Hindlimb muscle (tissue), 1 donor: ENCODE measurements at places on chromosomes 7 and 10. TPM values are rescaled to one million over a fixed set of nuclear protein-coding genes. Genes with fewer than 3 reads are reported as not detected.

DNA sequence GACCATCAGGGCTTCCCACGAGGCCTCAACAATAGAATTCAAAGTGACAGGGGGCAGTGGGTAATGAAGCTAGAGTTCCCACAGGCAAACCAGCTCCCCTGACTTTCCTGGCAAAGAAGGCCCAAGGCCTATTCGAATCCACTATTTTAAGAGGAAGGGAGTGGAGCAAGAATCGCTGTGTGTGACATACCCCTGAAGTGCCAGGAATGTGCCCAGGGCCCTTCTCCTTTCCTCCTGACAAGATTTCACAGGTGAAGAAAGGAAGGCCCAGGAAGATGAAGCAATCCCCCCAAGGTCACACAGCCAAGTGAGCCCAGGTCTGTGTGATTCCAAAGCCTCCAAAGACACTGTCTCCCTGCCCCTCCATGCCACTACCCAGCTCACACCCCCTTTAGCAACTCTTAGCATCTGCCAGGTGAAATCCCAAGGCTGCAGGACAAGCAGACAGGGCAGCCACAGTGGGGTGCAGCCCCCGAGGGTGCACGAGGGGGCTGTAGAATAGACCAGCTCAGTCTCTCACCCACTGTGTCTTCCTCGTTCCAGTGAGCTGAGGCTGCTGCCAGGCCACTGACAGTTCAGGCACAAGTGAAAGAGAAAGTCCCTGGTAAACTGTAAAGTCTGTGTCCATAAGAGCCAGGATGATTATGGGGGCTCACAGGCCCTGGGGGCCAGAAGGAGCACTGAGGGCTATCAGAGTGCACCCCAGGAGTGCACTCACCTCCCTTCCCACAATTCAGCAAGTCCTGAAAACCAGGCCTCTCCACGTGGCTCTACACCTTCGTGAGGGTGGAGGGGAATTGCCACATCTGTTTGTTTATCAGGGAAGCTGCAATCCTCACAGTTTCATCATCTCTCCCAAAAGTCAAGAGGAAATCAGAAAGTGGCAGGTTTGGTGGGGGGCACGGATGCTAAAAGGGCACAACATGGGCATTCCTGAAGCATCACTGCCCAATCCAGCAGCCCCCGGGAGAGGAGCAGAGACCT is 70.8 kb upstream of the ZMIZ1 start:
- no peak for DNase-seq

DNA sequence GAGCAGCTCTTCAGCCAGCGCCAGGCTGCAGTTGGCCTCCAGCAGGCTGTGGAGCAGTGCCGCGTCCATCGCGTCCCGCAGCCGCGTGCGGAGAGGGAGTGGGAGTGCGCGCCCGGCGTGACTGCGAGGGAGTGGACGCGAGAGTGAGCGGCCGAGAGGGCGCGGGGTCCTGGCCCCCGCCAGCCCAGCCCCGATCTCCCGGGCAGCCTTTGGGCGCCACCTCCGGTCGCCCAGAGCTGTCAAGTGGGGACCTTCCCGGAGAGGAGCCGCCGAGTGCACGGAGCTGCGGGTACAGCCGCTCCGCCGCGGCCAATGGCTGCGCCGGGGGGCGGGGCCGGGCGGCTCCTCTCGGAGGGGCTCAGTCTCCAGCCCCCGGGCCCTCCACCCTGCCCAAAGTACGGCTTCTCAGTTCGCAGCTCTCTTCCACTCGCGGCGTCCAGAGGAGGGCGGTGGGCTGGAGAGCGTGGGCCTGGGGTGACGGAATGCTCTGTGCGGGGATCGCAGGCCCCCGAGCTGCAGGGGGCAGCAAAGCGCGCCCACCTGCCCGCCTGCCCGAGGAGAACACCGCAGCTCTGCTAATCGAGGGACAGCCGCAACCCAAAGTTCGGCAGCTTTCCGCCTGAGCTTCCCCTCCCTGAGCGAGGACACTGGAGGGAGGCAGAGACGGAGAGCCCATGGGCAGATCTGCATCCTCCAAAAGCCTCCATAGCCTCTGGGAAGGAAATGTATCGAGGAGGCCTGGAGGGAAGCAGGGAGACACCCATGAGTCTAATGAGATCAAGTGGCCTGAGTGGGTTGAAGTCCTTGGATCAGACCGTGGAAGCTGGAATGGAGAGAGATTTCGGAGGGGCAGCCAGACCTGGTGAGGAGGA is at the start of gene CRHR2:
TSS of gene CRHR2 (minus strand) at position 245 of the 872 bp plus-strand sequence. CDS start at position 69, 176 bp downstream.
- DNase-seq, result peak; percentile 19

Gene AHR
- 15.8 TPM for polyA plus RNA-seq

Gene CALHM3
- not detected for polyA plus RNA-seq

Gene AKR1D1
- not detected for polyA plus RNA-seq

GRCh38 chr10:12782537-12782936 is 219.0 kb downstream of the CCDC3 start:
- no peak for DNase-seq

GRCh38 chr10:128068398-128069285 is 57.6 kb downstream of the MKI67 start:
- DNase-seq, result no peak

Gene ZNF365
- not detected for polyA plus RNA-seq

DNA sequence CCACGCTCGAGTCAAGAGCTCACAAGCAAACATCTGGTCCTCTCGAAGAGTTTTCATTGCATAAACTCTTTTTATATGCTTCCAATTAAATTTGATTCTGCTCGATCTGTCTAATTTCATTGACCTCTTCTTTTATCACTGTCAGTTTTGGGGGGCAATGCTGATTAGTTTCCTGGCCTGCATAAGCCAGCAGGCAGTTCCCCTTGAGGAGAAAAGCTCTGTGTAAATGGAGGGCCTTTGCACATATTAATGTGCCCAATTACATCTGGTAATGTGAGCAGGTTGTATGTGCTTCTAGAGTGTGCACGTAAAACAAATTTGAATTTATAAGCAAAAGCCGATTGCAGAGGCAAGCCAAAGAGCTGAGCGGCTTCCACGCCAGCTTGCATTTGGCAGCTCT is 210.3 kb downstream of the ABCA13 start:
- DNase-seq, result no peak

- DNase-seq, result no peak
These were observed 9.2 kb upstream of the ORAI2 start for GRCh38 chr7:102424129-102424551.

Gene SEMA3A
- 24.0 TPM for polyA plus RNA-seq

DNA sequence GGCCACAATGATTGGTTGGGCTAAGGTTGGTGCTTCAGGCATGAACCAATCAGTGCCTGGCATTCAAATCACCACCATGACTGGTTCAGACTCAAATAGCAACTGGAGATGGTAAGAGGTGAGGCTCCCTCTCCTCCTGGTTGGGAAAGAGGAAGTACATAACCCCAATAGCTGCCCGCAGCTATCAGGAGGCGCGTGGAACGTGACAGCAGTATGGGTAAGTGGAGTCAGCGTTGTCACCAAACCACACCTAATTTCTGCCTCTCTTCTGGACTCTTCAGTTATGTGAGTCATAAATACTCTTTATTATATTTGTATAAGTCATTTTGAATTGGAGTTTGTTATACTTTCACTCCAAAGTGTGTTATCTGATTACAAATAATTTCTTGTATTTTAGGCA is 17.9 kb upstream of the ITGA8 start:
- DNase-seq, result no peak

Gene LDB3
- 907 TPM for polyA plus RNA-seq

DNA sequence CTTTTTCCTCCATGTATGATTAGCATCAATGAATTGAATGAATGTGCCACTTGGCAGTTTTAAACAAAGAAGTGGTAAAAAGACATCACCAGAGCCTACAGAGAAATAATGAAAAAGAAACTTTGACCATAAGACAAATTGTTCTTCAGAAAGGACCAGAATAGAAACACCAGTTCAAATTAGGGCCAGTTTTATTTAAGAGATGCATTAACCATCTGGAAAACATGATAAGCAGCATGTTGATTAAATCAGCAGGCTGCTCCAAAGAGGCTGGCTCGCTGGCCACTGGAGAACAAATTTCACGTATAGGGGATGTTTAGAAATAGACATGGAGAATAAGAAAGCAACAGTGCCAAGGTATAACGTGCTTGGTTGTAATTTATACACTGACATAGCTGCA is 242.3 kb upstream of the AOAH start:
- DNase-seq, result no peak

- DNase-seq, result no peak
These were observed 6.8 kb downstream of the ARL5B start for GRCh38 chr10:18665815-18666558.

- no peak for DNase-seq
These were observed 184.0 kb downstream of the PTPN20 start for GRCh38 chr10:47095211-47095610.

Gene SYT15
- 4.4 TPM for polyA plus RNA-seq

Gene CFAP70
- polyA plus RNA-seq, result 1.9 TPM

DNA sequence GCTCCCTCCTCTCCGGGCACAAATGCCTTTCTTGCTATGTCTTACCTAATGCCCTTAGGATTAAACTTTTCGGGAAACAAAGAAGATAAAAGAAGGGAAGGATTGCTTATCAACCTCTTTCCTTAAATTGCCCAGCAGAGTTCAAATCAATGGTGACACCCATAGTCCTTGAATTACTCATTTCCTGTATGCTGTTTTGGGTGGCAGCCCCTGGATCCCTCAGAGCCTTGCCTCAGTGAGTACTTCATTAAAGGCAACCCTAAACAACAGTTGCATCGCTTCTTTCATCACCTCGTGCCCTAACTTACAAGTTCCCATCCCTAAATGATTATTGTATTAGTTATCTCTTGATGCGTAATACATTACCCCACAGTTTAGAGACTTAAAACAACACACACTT is 31.6 kb upstream of the WAPL start:
- no peak for DNase-seq

GRCh38 chr7:50352282-50352681 is 47.8 kb downstream of the IKZF1 start:
- DNase-seq, result no peak

DNA sequence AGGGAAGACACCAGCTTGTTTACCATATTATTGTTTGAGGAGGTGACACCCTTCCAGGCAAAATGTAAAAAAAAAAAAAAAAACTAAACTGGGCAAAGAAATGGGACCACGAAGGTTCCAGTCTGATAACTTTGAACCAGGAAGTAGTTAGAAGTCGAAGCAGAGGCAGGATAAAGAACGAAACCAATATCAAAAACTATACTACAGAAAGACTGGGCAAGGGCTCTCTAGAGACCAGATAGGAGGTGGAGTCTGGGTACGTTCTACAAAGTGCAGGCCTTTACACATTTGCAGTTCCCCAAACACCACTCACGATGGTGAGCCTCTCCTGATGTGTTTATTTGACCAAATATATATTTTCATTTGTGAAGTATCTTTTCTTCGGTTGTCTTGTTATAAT is 125.7 kb upstream of the CDK1 start:
- DNase-seq, result no peak

DNA sequence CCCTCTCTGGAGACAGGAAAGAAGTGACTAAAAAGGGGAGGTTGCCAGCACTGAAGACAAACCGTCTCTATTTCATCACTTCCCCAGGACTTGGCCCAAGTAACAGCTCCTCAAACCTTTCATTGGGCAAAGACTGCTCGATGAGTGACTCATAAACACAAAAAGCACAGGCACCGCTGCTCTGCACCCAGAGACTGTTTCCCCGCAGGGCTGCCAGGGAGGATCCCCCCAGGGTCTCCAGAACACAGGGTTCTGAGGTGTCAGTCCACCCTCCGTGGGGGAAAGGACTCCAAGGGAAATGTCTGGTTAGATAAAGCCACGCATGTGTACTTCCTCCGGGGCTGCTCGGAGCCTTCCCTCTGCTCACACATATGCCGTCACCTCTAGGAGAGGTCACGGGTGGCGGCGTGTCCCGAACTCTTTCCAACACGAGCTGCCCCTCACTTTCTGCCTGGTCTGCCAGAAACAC is 59.9 kb downstream of the INSIG1 start:
- no peak for DNase-seq

DNA sequence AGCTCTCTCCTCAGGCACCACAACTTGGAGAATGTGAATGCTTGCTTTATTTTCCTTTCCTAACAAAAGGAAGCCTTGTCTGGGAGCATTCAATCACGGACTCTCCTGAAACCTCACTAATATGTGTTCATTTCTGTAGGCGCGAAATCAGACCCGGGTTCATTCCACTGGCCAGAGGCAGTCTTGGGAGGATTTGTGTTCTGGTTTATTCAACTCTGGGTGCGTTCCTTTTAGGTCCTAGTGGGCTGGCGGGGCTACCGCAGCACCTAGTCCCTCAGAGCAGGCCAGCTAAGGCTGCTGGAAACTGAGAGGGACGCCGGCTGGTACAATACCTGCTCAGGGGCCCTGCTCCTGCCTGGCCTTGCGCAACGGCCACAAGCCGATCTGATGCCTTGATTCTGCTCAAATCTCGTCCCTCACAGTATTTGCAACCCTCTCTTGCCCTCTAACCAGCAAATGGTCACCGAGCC is 7.5 kb downstream of the HOXA4 start:
- DNase-seq, result no peak

Gene STAG3
- polyA plus RNA-seq, result 25.7 TPM

GRCh38 chr10:69847458-69847857 is 45.8 kb downstream of the COL13A1 start:
- no peak for DNase-seq

DNA sequence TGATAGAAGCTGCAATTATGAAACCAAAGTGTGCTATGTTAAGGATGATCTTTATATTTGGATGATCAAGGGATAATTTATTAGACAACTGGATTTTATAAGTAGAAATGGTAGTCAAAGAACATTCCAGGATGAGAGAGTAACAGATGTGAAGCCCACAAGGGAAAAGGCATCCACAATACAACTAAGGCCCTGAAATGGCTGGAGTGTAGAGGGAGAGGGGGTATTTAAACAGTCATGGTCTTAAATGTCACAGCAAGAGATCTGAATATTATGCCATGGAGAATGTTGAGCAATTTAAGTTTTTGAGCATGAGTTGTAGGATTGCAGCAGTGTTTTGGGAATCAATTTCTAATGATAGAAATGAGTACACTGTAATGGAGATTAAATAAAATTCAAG is 282.3 kb upstream of the DKK1 start:
- DNase-seq, result no peak

Gene XRCC2
- 3.2 TPM for polyA plus RNA-seq

DNA sequence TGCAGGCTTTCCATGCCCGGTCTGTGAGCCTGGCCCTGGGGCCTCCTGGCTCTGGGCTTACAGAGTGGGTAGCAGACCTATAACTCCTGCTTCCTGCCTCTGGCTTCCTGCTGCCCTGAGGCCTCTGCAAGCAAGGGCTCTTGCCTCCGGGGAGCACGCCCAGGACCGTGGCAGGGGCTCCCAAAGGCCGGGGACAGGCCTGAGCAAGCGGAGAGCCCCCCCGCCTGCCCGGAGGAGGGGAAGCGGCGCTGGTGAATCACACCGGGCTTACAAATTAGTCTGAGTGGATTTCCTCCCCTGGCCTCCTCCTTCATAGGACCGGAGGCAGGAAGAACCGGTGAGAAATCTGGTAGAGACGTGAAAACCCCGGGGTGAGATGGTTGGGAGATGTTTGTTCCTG is 1.5 kb upstream of the MYL10 start:
- DNase-seq, result no peak

GRCh38 chr7:109611656-109612055 is 1042.0 kb downstream of the DNAJB9 start:
- DNase-seq, result no peak

Gene RALA
- 45.9 TPM for polyA plus RNA-seq

DNA sequence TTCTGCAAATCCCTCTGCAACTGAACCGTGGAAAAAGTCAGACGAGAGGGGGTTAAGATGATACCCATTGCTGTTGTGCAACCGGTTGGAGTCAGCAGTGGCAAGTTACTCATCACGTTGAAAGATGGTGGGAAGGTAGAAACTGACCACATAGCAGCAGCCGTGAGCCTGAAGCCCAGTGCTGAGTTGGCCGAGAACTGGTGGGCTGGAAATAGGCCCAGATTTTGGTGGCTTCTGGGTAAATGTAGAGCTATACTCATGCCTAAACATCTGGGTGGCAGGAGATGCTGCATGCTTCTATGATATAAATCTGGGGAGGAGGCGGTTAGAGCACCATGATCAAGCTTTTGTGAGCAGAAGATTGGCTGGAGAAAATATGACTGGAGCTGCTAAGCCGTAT is 78.6 kb downstream of the ARL5B start:
- DNase-seq, result no peak
